Activated CD8-positive, alpha-beta T cell treated with anti-CD3 and anti-CD28 coated beads, Interleukin-2, amount 10 ng/mL, durations not matched to agents 7 days and 5 days (primary cell): ENCODE measurements at places on chromosomes 3 and 15. TPM values are rescaled to one million over a fixed set of nuclear protein-coding genes. Genes with fewer than 3 reads are reported as not detected.

The MRPS22 gene
- 41.1 TPM for total RNA-seq

DNA sequence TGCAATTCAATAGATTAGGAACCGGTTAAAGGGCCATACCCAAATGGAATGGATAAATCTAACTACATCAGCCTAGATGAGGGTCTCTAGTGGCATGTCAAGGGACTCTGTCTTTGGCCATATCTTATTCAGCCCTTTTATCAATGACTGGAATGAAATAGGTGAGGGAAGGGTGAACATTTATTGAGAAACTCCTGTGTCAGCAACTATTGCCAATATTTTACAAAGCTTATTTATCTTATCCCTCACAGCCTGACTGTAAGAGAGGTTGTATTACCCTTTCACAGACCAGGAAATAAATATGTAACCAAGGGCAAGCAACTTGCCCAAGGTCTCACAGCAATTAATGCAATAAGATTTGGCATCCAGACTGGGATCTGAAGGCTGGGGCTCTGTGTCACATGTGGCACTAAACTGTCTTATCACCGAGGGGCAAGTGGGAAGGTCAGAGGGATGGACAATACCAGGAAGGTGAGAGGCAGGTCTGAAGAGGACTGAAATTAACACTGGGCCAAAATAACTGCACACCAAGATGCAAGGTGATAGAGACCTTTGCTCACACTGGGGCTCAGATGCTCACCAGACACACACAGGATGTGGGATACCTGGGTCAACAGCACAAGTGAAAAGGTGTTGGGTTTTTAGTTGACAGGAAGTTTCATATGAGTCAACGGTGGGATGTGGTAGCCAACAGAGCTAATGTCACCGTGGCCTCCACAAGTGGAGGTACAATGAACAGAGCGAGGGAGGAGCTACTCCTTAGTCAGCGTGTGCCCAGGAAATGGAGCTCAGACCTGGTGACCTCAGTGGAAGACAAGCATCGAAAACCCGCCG, 261.3 kb downstream of the RPLP1 start:
- H3K4me3 ChIP-seq, result peak overlapping the region; percentile 27
- peak; percentile 94 for DNase-seq
- peak overlapping the region; percentile 91 for H3K27ac ChIP-seq
- H3K27me3 ChIP-seq, result peaks cover 2% of the 10 kb centered on the region
- peaks cover 68% of the 10 kb centered on the region for H3K4me1 ChIP-seq

DNA sequence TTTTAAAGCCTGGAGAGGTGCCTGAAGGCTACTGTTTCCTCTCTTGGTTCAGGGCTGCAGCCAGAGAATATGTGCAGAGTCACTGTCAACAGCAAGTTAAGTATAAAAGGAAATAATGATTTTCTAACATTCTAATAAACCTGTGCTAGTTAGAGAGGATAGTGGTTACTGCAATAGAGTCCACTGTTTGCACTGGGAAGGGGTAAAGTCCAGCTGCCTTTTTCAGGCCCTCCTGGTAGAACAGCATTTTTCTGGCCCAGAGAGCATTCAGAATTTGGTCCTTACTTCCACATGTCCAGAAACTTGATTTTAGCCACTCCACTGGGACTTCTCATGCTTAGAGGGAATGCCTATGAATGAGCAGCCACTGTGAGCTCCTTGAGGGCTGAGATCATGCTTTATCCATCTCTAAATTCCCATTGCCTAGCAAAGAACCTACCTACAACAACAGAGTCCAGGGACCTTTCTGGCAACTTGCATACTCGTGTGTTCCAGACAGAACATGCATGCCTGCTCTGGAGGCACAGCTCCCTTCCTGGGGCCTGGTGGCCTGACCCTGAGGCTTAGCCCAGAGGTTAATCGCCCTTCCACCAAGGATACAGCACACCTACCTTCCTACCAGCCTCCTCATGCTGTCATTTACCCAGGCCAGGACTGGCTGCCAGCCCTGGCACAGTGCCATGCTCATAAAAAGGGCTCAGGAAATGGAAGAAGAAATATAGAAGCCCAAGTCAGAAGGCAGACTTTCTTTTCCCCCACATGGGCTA, 50.3 kb upstream of the ATP13A3 start:
- DNase-seq, result no peak
- H3K36me3 ChIP-seq, result no peaks in the 10 kb centered on the region
- H3K4me3 ChIP-seq, result no peak overlapping the region
- H3K4me1 ChIP-seq, result peaks cover 12% of the 10 kb centered on the region

GRCh38 chr15:90419206-90419605, 31.2 kb downstream of the IQGAP1 start:
- peaks cover 36% of the 10 kb centered on the region for H3K36me3 ChIP-seq
- peaks cover 62% of the 10 kb centered on the region for H3K4me1 ChIP-seq
- no peak for DNase-seq
- H3K4me3 ChIP-seq, result no peak overlapping the region
- H3K27ac ChIP-seq, result no peak overlapping the region

DNA sequence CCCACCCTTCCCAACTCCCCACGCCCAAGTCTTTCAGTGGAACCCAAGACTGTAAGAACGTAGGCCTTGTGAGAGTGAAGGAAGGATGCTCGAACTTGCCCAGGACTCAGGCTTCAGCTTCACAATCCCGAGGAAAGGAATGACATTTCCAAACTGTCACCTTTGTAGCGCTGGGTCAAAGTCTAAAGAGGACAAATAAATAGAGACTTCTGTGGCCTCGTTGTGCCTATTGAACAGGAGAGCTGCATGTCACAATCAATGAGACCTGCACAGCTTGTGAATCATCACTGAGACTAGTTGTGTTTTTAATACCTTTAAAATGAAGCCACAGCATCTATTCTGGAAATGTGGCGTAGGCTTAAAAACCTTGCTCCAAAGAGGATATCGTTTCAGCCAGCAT, 222.8 kb upstream of the ST8SIA2 start:
- DNase-seq, result no peak
- no peaks in the 10 kb centered on the region for H3K4me1 ChIP-seq
- no peaks in the 10 kb centered on the region for H3K36me3 ChIP-seq
- H3K27ac ChIP-seq, result no peak overlapping the region

- peak; percentile 82 for DNase-seq
- H3K27me3 ChIP-seq, result no peaks in the 10 kb centered on the region
- H3K4me3 ChIP-seq, result peak overlapping the region; percentile 45
- peaks cover 54% of the 10 kb centered on the region for H3K4me1 ChIP-seq
- H3K36me3 ChIP-seq, result peaks cover 3% of the 10 kb centered on the region
These were observed 42.9 kb downstream of the IDH2 start for GRCh38 chr15:90059208-90059985.

The SLC6A11 gene
- not detected for total RNA-seq

GRCh38 chr3:184600685-184601377, 39.2 kb downstream of the EPHB3 start:
- H3K4me3 ChIP-seq, result no peak overlapping the region
- peaks cover 47% of the 10 kb centered on the region for H3K27me3 ChIP-seq
- DNase-seq, result no peak
- H3K4me1 ChIP-seq, result peaks cover 2% of the 10 kb centered on the region
- no peak overlapping the region for H3K27ac ChIP-seq

The SNURF gene
- 6.2 TPM for total RNA-seq

- no peaks in the 10 kb centered on the region for H3K4me1 ChIP-seq
- no peaks in the 10 kb centered on the region for H3K36me3 ChIP-seq
- no peaks in the 10 kb centered on the region for H3K27me3 ChIP-seq
- H3K27ac ChIP-seq, result no peak overlapping the region
- no peak for DNase-seq
These were observed 9.0 kb downstream of the GMNC start for GRCh38 chr3:190853464-190853863.

DNA sequence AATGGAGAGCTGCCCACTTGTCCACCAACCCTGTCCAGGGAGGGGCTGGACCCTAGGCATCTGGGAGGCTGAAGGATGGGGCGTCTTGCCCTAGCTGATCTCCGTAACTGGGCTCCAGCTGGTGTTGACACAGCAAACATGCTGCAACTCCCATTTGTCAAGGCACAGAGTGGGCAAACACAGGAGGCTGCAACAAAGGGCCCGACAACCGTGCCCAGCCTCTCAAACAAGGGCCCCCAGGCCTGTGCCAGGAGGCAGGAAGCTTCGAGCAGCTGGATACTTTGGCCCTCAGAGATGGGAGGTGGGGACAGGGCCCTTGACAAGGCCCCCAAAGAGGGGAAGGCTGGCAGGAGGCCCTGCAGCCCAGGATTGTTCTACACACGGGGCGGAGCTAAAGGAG, 64.2 kb upstream of the TMEM115 start:
- DNase-seq, result no peak
- peaks cover 2% of the 10 kb centered on the region for H3K4me1 ChIP-seq
- H3K27ac ChIP-seq, result no peak overlapping the region
- H3K4me3 ChIP-seq, result no peak overlapping the region
- no peaks in the 10 kb centered on the region for H3K36me3 ChIP-seq

GRCh38 chr3:193972832-193973231, 163.1 kb upstream of the HES1 start:
- no peak for DNase-seq
- H3K27ac ChIP-seq, result no peak overlapping the region
- peaks cover 36% of the 10 kb centered on the region for H3K27me3 ChIP-seq
- peaks cover 9% of the 10 kb centered on the region for H3K4me1 ChIP-seq
- H3K4me3 ChIP-seq, result no peak overlapping the region
- H3K36me3 ChIP-seq, result no peaks in the 10 kb centered on the region

GRCh38 chr3:50242381-50242770, 6.4 kb downstream of the GNAI2 start:
- no peaks in the 10 kb centered on the region for H3K27me3 ChIP-seq
- DNase-seq, result peak; percentile 35
- peaks cover 55% of the 10 kb centered on the region for H3K36me3 ChIP-seq

The OR5K2 gene
- total RNA-seq, result not detected

The GNAI2 gene
- 531 TPM for total RNA-seq

The ATP13A4 gene
- 1.8 TPM for total RNA-seq

The KLHL25 gene
- total RNA-seq, result 5.3 TPM

The CHDH gene
- 0.05 TPM for total RNA-seq

The TFDP2 gene
- total RNA-seq, result 26.3 TPM

The GPR176 gene
- total RNA-seq, result not detected

The ZNF80 gene
- total RNA-seq, result 0.71 TPM

DNA sequence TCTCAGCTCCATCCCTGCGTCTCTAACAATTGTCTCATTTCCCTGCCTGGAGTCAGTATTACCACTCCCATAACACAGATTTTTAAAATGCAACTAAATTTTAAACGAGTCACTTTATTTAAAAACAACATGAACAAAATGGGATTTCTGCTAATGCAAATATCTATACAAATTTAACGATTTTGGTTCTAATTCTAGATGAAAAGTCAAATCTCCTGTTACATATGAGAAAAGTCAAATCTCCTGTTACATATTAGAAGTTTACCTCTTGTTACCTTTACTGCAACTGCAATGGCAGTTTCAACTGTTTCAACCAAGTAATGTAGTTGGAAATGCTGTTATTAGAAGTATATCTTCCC, 578 bp upstream of the RPL39L start:
- peaks cover 39% of the 10 kb centered on the region for H3K36me3 ChIP-seq
- DNase-seq, result no peak
- peaks cover 24% of the 10 kb centered on the region for H3K4me1 ChIP-seq
- H3K27ac ChIP-seq, result peak overlapping the region; percentile 98

The VIPR1 gene
- total RNA-seq, result 9.1 TPM
